ENCODE measurements at places on chromosomes 4 and X.

DNA sequence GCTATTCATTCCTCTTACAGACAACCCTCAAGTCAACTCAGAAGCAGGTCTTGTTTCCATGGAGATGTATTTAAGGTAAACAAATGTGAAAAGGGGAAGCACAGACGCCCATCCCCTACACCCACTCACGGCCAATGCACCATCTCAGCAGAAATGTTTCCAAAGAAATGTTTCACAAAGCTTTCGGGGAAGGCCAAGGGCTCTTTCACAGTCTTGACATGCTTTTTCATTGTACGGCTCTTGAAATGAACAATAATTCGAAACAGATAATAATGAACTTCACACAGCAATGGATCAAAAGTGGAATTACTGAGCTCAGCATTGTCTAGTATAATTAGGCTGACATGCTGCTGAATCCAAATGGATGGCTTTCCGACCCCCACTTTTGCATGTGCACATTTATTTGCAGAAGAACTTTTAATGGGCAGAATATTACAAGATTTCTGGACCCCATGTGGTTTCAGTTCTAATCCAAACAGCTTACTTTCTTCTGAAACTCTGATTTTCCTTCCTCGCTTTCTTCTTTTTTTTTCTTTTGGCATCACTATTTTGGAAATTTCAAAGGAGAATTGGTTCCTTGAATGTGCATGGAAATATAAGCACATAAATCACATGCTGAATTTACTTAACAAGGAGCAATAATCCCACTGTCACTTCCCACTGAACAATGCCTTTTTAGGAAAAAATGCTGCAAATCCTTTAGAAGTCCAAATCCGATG is 160.9 kb downstream of the SMIM20 start:
- no peak for DNase-seq

- no peak for DNase-seq
These were observed at the start of gene PPP1R3F for GRCh38 chrX:49269767-49270248. Gene PPP1R3F, plus strand, starts transcription at chrX:49269793. Its CDS starts 77 bp downstream, at chrX:49269870.

GRCh38 chr4:147815741-147816140 is 83.9 kb downstream of the ARHGAP10 start:
- DNase-seq, result no peak

DNA sequence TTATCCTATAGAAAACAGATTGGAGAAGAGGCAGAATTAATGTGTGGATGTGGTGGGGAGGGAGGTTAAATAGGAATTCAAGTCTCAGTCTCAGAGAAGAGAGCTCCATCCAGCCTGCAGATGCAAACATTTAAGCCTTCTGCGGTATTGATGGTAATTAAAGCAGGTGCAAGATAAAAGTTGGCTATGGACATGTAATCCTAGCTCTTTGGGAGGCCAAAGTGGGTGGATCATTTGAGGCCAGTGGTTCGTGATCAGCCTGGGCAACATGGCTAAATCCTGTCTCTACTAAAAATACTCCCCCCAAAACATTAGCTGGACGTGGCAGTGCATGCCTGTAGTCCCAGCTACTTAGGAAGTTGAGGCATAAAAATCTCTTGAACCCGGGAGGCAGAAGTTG is 332.7 kb downstream of the PABPC4L start:
- no peak for DNase-seq

GRCh38 chr4:47185761-47186160 is 154.4 kb downstream of the GABRB1 start:
- DNase-seq, result no peak

DNA sequence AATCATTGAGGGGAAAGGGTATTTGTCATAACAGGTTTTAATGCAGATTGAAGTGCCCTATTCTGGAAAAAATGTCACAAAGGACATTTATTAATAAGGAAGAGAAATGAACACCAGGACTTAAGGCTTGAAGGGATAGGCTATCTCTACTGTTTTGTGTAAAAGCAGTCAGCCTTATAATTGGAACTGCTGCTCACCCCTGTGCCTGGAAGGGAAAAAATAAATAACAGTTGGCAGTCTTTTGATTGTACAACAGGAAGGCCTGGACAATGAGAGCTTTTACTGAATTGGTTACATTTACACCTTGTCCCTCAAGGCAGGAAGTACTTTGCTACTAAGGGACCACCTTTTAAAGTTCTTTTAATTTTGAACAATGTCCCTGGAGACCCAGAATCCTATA is 17.8 kb upstream of the MAGED4 start:
- no peak for DNase-seq

DNA sequence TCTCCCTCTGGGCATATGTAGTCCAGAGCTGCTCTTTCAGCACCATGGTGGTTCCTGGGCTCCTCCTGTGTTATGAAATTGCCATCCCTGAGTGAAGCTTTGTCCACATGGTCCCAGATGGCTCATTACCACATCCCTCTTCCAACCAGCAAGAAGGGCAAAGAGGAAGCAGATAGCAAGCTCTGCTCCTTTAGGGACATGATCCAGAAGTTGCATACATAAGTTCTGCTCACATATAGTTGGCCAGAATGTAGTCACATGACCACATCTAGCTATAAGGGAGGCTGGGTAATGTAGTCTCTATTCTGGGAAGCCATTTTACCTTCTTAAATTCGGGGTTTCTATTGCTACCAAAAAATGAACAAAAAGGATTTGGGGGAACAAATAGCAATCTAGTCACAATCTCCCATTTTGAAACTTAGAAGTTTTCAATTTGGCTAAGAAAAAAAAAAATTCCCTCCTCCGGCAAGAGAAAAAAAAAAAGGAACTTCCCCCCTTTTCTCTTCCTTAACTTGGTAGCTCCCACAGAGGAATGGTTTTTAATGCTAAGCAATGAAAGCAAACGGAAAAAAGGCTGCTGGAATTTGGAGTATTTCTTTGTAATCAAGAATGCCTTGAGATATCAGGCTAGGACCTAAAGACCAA is 88.2 kb upstream of the USP9X start:
- peak; percentile 57 for DNase-seq

- DNase-seq, result no peak
These were observed 53.9 kb downstream of the PPARGC1A start for GRCh38 chr4:23835774-23836478.

DNA sequence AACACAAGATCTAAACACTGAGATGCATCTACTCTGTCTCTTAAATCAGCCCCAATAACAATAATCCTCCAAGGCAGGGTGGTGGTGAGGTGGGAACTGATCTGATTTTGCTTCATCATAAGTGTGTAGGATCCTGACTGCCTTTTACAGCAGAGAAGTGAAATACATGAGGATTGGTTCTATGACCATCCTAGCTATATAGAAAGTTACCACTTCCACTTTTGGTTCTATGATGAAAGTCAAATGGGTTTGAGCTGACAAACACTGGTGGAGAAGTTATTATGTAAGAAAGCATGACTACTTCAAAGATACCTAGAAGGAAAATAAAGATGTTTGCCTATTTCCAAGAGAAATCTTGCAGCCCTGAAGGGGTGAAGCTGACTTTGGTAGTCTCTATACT is 181.6 kb downstream of the NKX6-1 start:
- DNase-seq, result no peak

- DNase-seq, result peak; percentile 86
These were observed 185.5 kb downstream of the PTTG2 start for GRCh38 chr4:38145741-38146140.

DNA sequence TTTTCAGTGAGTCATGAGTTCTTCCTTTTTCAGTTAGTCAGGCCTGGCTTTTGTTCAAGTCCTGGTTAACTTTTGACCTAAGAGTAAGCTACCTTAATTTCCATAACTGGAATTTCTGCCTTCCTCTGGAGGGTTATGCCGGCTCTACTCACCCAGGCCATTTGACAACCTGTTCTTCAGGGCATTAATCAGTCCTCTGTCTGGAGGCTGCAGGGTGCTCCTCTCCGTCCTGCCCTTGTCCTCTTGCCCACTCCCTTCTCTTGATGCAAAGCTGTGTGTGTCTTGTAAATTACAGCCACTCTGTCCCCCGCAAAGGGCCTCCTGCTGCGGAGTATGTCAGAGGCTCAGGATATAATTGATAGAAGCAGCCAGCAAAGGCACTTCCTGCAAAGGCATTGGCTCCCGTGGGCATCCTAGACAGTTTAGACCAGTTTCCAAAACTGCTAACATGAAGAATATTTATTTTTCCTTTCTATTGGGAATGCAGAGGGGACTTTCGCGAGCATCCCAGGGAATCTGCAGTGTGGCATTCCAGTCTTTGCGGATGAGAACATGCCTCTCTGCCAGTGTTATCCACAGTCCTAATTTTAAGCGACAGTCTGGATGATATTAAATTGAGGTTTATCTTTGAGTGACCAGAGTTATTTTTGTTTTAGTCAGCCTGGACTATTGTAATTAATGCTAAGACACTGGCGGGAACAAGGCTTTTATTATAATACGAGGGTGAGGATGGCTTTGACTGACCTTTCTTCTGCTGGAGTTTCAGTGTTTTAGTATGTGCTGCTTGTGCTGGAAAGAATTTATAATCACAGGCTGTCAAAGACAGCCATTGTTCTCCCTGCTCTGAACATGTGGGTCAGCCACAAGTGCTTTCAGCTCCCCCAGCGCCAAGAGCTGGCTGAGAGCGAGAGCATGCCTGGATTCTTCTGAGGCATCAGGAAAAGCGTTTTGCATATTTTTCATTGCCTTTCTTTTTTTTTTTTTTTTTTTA is 74.2 kb downstream of the LIMCH1 start:
- DNase-seq, result no peak

GRCh38 chr4:81601358-81601694 is 129.6 kb upstream of the RASGEF1B start:
- no peak for DNase-seq

- no peak for DNase-seq
These were observed 17.3 kb upstream of the VCX3B start for GRCh38 chrX:8447368-8447767.

GRCh38 chr4:25658777-25659176 is 3.1 kb downstream of the SLC34A2 start:
- no peak for DNase-seq

DNA sequence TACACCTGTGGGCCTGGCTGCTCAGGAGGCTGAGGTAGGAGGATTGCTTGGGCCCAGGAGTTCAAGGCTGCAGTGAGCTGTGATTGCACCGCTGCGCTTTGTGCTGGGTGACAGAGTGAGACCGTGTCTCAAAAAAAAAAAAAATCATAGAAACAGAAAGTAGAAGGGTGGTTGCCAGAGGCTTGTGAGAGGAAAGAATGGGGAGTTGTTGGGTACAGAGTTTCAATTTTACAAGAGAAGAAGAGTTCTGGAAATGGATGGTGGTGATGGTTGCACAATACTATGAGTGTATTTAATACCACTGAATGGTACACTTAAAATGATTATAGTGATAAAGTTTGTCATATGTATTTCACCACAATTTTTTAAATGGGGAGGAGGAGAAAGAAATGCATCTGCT is 10.2 kb upstream of the GLOD5 start:
- no peak for DNase-seq

- DNase-seq, result no peak
These were observed 959.6 kb downstream of the RPA4 start for GRCh38 chrX:97843200-97843811.
